CD4-positive, alpha-beta T cell treated with Interleukin-4 for 1 hour (primary cell): ENCODE measurements at places on chromosomes 4 and X.

DNA sequence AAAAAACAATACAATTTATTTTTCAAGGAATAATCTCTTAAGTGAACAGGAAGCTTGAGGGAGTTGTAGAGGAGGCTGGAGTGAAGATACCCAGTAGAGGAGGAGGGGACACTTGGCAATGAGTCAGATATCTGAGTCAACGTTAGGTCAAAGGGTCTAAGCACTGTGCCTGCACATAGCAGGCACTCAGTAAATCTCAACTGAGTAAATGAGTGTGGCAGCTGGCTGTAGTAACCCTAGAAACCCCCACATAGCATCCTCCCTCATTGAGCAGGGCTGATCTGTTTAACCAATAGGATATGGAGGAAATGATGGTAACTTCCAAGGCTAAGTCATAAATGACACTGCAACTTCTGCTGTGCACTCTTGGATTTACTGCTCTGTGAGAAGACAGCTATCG is 186.0 kb upstream of the FAM241A start:
- no peak for DNase-seq

DNA sequence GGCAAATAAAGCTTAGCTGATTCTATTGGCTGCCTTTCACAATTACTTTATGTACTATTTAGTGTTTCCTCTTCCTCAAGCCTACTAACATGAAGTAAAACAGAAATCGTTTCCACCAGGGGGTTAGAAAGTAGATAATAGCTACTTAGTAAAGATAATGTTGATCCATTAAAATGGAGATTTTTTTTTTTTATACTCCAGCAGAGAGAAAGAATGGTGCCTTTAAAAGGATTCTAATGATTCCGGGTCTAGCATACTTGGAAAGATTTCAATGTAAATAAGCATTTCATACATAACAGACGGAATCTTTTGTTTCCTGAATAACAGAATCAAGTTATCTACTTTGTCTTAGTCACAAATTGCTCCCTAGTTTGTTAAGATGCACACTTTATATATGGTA is 37.1 kb downstream of the GK start:
- no peak for DNase-seq

- DNase-seq: no peak
These were observed 171.7 kb downstream of the PAPSS1 start for GRCh38 chr4:107548211-107548905.

DNA sequence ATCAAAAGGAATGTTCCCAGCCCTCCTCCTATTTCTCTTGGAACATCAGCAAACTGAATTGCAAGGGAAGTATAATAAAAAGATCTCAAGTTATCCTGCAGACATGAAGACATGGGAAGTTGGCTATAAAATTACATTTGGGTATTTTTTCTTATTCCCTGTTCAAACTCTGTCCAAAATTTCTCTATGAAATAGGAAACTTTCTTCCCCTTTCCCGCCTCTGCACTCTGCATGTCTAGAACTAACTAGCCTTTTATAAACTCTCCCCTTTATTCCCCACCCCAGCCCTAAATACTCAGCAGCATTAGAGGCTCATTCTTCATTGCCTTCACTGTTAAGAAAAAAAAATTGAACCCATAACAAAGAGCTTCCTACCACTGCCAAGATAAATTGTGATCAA is 126.7 kb upstream of the EDNRA start:
- DNase-seq: no peak

- no peak for DNase-seq
These were observed 736.9 kb upstream of the MAGEB2 start for GRCh38 chrX:29478336-29479069.
